WERI-Rb-1 (cell line): ENCODE measurements at places on chromosomes 11 and 22.

GRCh38 chr11:8712506-8712905 lies 29.9 kb downstream of the RPL27A start:
- no peak for DNase-seq

- no peak for DNase-seq
Observed at GRCh38 chr11:71075116-71075720, 177.2 kb downstream of the SHANK2 start.

DNA sequence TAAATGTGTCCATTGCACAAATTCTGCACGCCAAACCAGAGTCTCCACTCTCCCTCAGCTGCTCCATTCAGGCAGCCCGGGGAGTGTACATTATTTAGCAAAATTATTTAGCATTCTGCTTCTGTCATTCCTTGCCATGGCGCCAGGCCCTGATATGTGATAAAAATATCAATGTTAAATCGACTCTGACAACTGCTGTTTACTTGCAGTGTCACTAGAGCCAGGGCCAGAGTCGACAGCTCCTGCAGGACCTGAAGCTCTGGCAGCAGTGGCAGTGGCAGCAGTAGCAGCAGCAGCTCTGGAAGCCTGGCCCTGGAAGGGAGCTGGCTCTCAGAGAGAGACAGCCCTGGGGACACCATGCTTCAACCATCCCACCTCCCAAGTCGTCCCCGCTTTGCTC lies 224.5 kb downstream of the BUD13 start:
- DNase-seq: no peak

- DNase-seq: no peak
Observed at GRCh38 chr11:119262668-119263351, 54.1 kb downstream of the MCAM start.

DNA sequence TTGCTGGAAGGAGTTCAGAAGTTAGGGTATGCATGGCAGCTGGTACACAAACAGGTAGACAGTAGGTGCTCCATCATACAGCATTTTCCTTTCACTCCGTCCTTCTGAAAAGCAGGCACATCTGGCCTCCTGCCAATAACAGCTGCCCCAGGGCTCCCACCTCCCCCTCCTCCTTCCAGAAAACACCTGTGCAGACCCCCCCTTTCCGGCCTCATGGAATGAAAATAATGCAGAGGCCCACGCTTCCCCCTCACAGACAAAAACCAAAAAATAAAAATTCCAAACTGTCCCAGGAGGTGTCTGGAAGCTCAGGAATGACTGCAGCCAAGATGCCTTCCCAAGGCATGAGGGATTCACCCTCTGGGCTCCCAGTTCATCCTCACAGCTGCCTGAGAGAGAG lies 185.5 kb downstream of the MN1 start:
- no peak for DNase-seq

- peak; percentile 13 for DNase-seq
Observed at GRCh38 chr11:122578171-122578825, 77.2 kb upstream of the UBASH3B start.

- no peak for DNase-seq
Observed at GRCh38 chr11:12175694-12176241, 65.4 kb downstream of the MICAL2 start.

DNA sequence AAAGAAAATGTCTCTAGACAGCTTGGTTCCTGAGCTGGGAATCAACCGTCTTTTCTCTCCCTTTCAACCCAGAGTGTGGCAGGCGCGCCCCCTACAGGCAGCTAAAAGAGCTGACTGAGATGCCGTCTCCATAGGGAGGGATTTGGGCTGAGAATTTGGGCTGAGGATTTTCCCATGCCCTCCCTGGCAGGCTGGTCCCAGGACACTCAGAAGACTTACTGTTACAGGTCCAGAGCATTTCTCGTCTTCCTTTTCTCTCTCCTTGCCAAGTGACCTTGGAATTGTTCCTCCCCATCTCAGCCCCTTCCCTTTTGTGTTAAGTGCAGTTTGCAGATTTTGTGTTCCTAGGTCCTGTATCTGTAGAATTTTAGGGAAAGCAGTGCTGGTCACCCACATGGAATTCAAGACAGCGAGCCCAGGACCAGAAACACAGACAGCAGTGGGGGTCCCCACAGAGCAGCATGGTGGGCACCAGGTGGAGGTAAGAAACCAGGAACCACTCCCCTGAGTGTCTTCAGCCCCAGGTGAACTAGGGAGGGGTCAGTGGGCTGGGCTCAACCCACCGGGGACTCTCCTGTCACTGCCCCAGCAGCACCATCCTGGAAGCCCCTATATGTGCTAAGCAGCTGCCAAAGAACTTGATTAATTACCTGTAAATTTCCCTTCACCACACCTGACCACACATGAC lies 9.9 kb upstream of the IGLL5 start:
- peak; percentile 74 for DNase-seq

DNA sequence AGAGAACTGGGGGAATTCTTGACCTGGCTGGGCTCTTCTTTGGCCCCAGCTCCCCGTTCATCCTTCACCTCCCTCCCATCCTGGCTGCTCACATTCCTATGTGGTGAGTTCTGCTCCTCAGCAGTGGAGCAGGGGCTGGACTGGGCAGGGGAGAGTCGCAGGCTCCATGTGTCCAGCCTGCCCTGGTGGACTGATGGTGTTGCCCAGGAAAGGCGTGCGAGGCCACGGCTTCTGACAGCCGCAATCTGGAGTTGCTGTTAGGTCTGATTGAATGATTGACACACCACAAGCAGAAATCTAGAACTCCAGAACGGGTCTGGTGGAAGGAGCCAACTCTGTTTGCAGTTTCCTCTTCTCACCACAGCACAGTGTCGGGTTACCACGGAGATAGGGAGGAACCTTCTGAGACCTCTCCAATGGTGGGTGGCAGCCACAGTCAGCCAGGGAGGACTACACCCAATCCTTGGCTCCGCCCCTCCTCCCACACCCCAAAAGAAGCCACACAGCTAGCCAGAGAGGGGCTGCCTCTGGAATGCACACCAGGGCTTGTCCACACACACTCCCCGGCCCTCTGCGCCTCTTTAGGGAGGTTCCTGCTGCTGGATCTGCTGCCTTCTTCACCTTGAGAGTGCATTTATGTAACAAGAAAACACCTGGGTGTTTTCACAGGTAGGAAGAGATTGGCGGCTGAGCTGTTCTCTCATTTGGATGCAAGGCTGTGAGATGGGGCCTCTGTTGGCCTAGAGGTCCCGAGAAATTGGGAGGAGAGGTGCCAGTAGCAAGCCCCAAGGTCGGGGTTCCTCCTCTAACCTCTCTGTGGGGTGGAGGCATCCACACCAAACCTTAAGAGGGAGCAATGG lies 56.4 kb upstream of the CD44 start:
- no peak for DNase-seq

DNA sequence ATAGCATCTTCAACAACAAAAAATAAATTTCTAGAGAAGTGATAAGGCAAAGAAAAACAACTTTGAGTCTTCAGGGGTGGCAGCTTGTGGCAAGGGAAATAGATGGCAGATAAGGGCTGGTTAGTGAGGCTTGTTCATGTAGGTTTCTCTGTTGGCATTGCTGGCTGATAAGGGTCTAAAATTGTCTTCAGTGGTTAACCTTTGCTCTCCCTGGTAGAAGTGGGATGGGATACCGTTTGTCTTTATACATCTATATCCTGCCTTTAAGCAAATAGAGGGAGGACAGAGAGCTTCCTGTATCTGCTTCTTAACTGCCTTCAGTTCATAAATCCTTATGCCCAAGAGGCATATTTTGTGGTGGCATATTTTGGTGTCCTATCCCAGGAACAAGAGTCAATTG lies 57.1 kb downstream of the TRAF6 start:
- DNase-seq: no peak

- no peak for DNase-seq
Observed at GRCh38 chr11:27558401-27558800, 51.8 kb upstream of the LIN7C start.

DNA sequence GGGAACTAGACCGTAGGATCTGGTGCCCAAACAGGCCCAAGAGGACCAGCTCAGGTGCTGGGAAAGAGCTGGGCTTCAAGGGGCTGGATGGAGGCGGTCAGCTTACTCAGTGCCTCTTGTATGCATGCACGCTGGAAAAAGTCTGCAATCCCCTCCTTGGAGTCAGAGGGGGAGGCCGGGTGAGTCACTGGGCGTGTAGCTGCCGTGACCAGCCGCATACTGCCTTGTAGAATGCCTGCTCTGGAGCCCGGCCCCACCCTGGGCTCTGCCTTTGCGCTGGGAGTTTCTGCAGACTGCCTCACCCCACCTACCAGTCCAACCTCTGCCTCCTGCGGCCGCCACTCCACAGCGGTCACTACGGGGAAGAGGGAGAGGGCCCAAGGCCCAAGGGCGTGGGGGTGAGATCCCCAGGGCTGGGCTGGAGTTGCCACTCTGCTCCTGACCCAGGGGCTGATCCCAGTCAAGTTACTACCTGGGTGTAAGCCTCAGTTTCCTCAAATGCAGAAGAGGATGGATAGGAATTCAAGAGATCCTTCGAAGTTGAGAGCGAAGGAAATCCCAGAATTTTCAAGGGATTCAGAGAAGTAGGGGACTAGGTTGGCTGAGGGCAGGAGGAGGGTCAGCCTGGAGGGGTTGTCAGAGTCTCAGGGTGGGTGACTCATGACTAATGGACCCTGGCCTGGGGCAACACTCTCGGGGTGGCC lies 4.2 kb downstream of the MRGPRF start:
- no peak for DNase-seq

- DNase-seq: no peak
Observed at GRCh38 chr22:17684245-17684644, 45.7 kb downstream of the BCL2L13 start.

DNA sequence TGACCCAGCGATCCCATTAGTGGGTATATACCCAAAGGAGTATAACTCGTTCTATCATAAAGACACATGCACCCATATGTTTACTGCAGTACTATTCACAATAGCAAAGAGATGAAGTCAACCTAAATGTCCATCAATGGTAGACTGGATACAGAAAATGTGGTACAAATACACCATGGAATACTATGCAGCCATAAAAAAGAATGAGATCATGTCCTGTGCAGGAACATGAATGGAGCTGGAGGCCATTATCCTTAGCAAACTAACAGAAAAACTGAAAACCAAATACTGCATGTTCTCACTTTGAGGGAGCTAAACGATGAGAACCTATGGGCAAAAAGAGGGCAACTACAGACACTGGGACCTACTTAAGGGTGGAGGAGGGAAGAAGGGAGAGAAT lies 146.8 kb downstream of the SBF2 start:
- DNase-seq: no peak

DNA sequence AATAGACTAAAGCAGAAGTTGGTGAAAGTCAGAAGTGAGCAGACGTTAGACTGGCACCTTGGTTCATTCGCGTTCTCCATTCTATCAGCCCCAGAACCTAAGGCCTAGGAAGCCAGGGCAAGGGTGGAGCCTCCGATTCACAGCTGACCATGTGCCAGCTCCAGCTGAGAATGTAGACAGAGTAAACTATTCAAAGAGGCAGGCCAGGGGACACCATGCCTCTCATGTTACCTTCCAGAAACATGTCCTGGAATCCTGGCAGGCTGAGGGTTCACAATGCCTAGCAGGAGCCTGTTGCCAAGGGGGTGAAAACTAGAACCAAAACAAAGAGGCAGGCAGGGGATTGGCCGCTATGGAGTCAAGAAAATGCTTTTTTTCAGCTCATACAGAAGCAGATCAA lies 224.4 kb upstream of the POU2AF2 start:
- no peak for DNase-seq

DNA sequence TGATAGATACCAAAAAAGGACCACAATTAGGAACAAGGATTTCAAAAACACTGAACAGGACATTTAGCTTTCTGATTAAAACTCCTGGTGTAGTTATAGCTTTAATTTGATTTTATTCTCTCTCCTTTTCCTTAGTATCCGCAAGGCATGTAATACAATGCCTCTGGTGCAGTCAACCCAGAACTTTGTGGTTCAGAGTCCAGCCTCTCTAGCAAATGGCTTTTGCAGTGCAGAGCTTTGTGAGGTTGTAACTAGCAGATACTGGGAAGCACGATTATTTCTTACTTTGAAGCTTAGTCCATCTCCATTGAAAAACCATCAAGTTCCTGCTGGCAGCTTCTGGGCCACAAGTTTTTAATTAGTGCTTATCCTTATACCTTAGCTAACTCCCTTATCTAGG lies 79.8 kb downstream of the GRIA4 start:
- DNase-seq: no peak

DNA sequence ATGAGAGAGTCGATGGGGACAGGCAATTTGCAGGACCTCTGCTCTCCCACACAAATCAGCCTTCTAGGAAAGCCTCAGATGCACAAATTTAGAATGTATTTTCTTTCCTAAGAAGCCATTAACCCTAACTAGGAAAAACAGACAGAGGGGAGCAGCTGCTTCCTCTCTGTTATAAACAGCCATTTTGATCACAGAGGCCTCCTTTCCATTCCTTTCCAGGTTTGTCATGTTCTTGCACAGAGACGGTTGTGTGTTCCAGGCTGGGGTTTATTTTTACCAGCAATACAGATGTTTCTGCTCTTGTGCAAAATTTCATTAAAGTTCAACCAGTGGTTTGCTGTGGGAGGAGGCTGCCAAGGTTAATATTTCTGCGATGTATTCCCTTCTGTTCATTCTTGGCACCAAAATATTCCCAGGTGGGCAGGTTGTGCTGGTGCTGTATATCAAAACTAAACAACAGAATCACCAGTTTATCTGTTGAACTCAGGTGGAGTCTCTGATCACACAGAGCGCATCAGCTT lies 90.2 kb downstream of the NAV2 start:
- no peak for DNase-seq

GRCh38 chr11:44755556-44756523 lies 29.1 kb downstream of the TSPAN18 start:
- DNase-seq: no peak

GRCh38 chr22:49320714-49321476 lies 506.8 kb downstream of the BRD1 start:
- DNase-seq: no peak

- no peak for DNase-seq
Observed at GRCh38 chr11:118086913-118087768, at the start of gene SMIM35. Gene SMIM35, minus strand, starts transcription at chr11:118086963. Its CDS starts 206 bp downstream, at chr11:118086757.

- peak; percentile 51 for DNase-seq
Observed at GRCh38 chr22:25750569-25751173, 8.7 kb downstream of the MYO18B start.

DNA sequence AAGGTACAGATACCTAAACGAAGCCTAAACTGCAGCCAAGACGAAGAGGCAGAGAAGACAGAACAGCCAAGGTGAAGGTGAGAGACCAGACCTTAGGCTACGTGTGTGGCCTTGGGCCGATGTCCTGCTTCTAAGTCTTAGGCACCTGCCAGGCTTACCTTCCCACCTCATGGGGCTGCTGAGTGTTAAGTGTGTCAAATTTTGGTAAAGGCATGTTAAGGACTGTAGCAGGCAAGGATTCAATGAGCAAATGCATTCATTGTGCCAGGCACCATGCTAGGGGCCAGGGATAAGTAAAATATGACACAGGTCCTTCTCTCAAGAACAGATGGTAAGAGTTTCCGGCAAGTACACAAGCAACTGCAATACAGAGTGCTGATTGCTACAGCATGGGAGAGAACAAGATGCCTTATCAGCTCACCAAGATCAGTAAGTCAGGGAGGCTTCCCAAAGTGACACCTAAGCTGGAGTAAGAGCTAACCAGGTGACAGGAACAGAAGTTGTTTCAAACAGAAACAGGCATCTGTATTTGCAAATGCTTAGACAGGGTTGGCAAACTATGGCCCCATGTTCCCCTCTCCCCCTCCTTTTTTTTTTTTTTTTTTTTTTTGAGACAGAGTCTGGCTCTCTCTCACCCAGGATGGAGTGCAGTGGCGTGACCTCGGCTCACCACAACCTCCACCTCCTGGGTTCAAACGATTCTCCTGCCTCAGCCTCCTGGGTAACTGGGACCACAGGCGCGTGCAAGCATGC lies 46.7 kb downstream of the CLTCL1 start:
- DNase-seq: no peak

GRCh38 chr11:77547863-77548551 lies 41.7 kb upstream of the AQP11 start:
- peak; percentile 42 for DNase-seq

- peak; percentile 48 for DNase-seq
Observed at GRCh38 chr11:31240340-31240904, 129.1 kb downstream of the DCDC1 start.

- DNase-seq: no peak
Observed at GRCh38 chr22:24982301-24983056, 30.0 kb downstream of the KIAA1671 start.
